ENCODE measurements at places on chromosomes 3 and 15.

DNA sequence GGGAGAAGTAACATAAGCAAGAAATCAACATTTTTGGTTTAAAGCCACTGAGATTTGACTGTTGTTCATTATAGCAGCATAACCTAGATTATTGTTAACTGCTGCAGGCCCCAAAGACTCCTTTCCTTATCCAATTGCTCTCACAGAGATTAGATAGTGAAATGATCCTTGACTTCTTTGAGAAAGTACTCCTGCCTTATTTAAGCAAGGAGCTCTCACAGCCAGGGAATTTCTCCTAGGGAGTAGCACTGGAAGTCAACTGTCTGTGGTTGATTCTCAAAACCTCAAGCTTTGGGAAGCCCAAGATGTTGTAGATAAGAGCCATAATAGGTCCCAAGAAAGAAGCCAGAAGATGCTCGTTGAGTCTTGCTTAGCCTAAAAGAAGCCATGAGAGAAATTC lies 151.8 kb upstream of the TSC22D2 start:
- no peak overlapping the region for H3K4me3 ChIP-seq
- no peaks in the 10 kb centered on the region for H3K36me3 ChIP-seq
- DNase-seq: no peak
- no peak overlapping the region for H3K27ac ChIP-seq
- peaks cover 5% of the 10 kb centered on the region for H3K27me3 ChIP-seq

GRCh38 chr3:169286992-169287391 lies 376.5 kb downstream of the MECOM start:
- H3K27ac ChIP-seq: no peak overlapping the region
- no peaks in the 10 kb centered on the region for H3K27me3 ChIP-seq
- H3K36me3 ChIP-seq: no peaks in the 10 kb centered on the region
- H3K4me3 ChIP-seq: no peak overlapping the region
- no peak for DNase-seq

GRCh38 chr3:139839659-139840058 lies 95.3 kb upstream of the CLSTN2 start:
- no peak overlapping the region for H3K4me3 ChIP-seq
- no peaks in the 10 kb centered on the region for H3K4me1 ChIP-seq
- H3K27ac ChIP-seq: no peak overlapping the region
- no peak for DNase-seq
- H3K36me3 ChIP-seq: no peaks in the 10 kb centered on the region

GRCh38 chr3:5565026-5565425 lies 377.5 kb downstream of the EDEM1 start:
- no peak for DNase-seq
- no peaks in the 10 kb centered on the region for H3K4me1 ChIP-seq
- no peak overlapping the region for H3K4me3 ChIP-seq
- H3K27me3 ChIP-seq: no peaks in the 10 kb centered on the region

GRCh38 chr3:178849199-178849910 lies 222.3 kb downstream of the ZMAT3 start:
- DNase-seq: no peak
- H3K4me1 ChIP-seq: no peaks in the 10 kb centered on the region
- H3K27me3 ChIP-seq: no peaks in the 10 kb centered on the region

DNA sequence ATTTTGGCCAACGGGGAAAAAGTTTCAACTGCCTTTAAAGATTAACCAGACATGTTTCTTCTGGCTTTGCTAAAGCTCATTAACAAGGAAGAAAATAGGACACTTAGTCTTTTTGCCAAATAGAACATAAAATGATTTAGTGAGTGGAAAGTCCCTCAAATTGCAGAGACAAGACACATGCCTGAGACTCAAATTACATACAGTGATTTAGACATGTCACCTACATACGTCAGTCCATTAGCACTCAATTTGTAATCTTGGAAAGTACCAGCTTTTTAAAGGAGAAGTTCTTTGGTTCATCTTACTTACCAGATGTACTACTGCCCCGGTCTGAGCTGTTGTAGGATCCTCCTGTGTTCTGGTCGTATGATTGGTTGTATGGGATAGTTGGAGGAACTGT lies 1134.2 kb downstream of the ROBO1 start:
- DNase-seq: no peak
- no peak overlapping the region for H3K27ac ChIP-seq
- H3K27me3 ChIP-seq: no peaks in the 10 kb centered on the region
- H3K4me3 ChIP-seq: no peak overlapping the region
- H3K36me3 ChIP-seq: no peaks in the 10 kb centered on the region

GRCh38 chr15:98427321-98427720 lies 221.0 kb upstream of the IGF1R start:
- no peaks in the 10 kb centered on the region for H3K36me3 ChIP-seq
- H3K4me3 ChIP-seq: no peak overlapping the region

GRCh38 chr15:25776071-25776746 lies 86.9 kb downstream of the ATP10A start:
- no peaks in the 10 kb centered on the region for H3K4me1 ChIP-seq
- H3K4me3 ChIP-seq: no peak overlapping the region
- no peak overlapping the region for H3K27ac ChIP-seq
- no peak for DNase-seq
- H3K27me3 ChIP-seq: no peaks in the 10 kb centered on the region
- H3K36me3 ChIP-seq: peaks cover 13% of the 10 kb centered on the region

GRCh38 chr3:147393943-147394883 lies 12.1 kb downstream of the ZIC4 start:
- no peaks in the 10 kb centered on the region for H3K4me1 ChIP-seq
- no peak overlapping the region for H3K4me3 ChIP-seq
- no peaks in the 10 kb centered on the region for H3K36me3 ChIP-seq
- H3K27me3 ChIP-seq: peaks cover 7% of the 10 kb centered on the region
- no peak for DNase-seq
- no peak overlapping the region for H3K27ac ChIP-seq

DNA sequence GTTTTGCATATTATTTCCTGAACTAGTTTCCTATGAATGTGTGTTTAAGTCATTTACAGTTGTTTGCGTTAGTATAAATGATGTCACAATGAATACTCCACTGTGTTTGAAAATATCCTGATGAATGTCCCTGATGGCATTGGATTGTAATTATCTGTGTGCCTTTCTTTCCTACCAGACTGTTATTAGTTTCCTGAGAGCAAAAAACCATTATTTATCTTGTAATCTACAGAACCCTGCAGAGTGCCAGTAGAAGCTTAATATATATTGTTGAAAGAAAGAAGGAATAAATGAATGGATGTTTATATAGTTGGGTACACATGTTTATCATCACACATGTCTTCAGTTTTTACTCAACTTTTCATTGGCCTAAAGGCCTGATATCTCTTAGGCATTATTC lies 312.6 kb downstream of the AGBL1 start:
- H3K27ac ChIP-seq: no peak overlapping the region
- H3K4me1 ChIP-seq: no peaks in the 10 kb centered on the region
- H3K27me3 ChIP-seq: no peaks in the 10 kb centered on the region
- no peaks in the 10 kb centered on the region for H3K36me3 ChIP-seq
- no peak overlapping the region for H3K4me3 ChIP-seq

GRCh38 chr15:89197503-89197971 lies 23.8 kb downstream of the RLBP1 start:
- no peak for DNase-seq
- H3K27me3 ChIP-seq: no peaks in the 10 kb centered on the region
- H3K27ac ChIP-seq: no peak overlapping the region
- H3K4me1 ChIP-seq: no peaks in the 10 kb centered on the region

DNA sequence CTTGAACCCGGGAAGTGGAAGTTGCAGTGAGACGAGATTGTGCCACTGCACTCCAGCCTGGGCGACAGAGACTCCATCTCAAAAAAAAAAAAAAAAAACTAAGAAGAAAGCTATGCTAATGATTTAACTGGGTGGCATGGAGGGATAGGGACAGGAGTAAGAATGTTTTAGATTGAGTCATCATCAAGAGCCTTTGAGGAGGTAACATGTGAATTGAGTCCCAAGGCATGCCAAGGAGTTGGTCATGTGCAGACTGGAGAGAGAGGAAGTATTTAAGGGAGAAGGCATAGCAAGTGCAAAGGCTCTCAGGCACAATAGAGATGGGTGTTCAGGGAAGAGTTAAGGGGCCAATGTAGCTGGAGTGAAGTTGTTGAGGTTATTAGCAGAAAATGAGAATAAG lies 9.1 kb downstream of the BNC1 start:
- no peaks in the 10 kb centered on the region for H3K36me3 ChIP-seq
- no peak for DNase-seq
- H3K4me3 ChIP-seq: no peak overlapping the region

- no peaks in the 10 kb centered on the region for H3K27me3 ChIP-seq
- peaks cover 46% of the 10 kb centered on the region for H3K4me1 ChIP-seq
- no peaks in the 10 kb centered on the region for H3K36me3 ChIP-seq
- H3K4me3 ChIP-seq: no peak overlapping the region
- no peak overlapping the region for H3K27ac ChIP-seq
These were observed 43.9 kb downstream of the PPCDC start for GRCh38 chr15:75067123-75067830.

GRCh38 chr3:8757551-8758518 lies 11.6 kb downstream of the OXTR start:
- no peaks in the 10 kb centered on the region for H3K4me1 ChIP-seq
- H3K27me3 ChIP-seq: no peaks in the 10 kb centered on the region
- H3K27ac ChIP-seq: no peak overlapping the region
- no peak for DNase-seq
- no peaks in the 10 kb centered on the region for H3K36me3 ChIP-seq

GRCh38 chr3:171282041-171282440 lies 178.2 kb downstream of the TNIK start:
- H3K27me3 ChIP-seq: no peaks in the 10 kb centered on the region
- H3K4me1 ChIP-seq: peaks cover 81% of the 10 kb centered on the region
- H3K4me3 ChIP-seq: no peak overlapping the region

GRCh38 chr3:174854987-174855386 lies 4.1 kb upstream of the NAALADL2 start:
- DNase-seq: no peak
- H3K4me3 ChIP-seq: no peak overlapping the region
- H3K27ac ChIP-seq: no peak overlapping the region
- H3K4me1 ChIP-seq: no peaks in the 10 kb centered on the region
- H3K27me3 ChIP-seq: no peaks in the 10 kb centered on the region

DNA sequence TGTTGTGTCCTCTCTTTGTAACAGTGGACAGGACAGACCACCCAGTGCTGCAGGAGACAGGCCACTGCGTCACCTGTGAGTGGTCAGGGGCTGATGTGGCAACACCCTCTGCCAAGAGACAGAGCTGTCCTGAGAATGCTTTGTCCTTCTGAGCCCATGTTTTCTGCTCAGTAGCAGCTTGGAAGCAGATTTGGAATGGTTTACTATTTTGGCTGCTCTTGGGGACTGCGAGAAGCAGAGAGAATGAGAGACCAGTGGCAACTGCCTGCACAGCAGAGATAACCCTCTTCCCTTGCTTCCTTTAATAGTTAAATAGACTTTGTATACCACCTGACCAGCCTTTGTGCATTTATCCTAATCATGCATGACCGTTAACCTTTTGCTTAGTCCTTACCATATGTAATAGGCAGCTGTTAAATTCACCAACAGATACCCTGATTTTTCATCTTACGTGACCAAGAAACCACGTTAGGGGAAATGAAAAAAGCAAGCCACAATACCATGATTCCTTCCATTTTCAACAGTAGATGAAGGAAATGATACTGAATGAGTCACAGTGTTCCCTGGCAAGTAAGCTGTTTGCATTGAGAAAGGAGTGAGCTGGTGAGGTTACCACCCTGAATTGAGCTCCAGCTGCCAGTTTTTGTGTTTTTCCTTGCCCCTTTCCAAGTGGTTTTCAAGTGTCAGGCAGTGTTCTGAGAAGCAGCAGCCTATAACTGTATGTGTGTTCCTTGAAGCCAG lies 35.5 kb downstream of the B3GALNT1 start:
- no peak for DNase-seq
- no peak overlapping the region for H3K4me3 ChIP-seq
- H3K4me1 ChIP-seq: no peaks in the 10 kb centered on the region
- no peaks in the 10 kb centered on the region for H3K36me3 ChIP-seq
- H3K27me3 ChIP-seq: no peaks in the 10 kb centered on the region
- no peak overlapping the region for H3K27ac ChIP-seq

DNA sequence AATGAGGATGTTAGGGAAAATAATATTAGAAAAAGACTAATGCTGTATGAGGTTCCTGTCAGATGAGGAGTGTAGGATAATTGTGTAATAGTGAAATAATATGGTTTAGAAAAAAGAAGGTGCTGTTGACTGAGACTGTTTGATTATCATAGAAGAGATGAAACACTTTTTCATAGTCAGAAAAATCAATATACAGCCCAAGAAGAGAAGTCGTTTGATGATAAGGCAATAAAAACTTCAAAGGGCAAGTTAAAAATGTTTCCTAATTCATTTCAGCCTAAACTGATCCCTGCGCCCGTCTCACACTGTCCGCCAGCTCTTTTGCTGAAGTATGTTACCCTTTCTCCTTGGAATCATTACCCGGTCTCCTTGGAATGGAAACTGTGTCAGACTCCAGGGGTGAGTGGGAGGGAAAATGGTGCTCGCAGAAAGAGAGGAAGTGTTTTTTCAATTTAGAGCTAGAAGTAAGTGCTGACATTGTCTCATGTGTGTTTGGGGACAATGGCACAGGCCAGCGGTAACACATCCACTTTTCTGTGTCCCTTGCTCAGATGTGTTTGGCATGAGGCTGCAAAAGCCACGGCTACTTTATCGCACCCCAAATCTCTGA lies 23.6 kb downstream of the DUT start:
- H3K36me3 ChIP-seq: no peaks in the 10 kb centered on the region
- no peaks in the 10 kb centered on the region for H3K27me3 ChIP-seq
- no peak overlapping the region for H3K27ac ChIP-seq
- no peak overlapping the region for H3K4me3 ChIP-seq

- no peaks in the 10 kb centered on the region for H3K36me3 ChIP-seq
- H3K27ac ChIP-seq: no peak overlapping the region
- DNase-seq: no peak
- H3K4me1 ChIP-seq: no peaks in the 10 kb centered on the region
- no peak overlapping the region for H3K4me3 ChIP-seq
These were observed 121.9 kb upstream of the TMC3 start for GRCh38 chr15:81495780-81496467.

GRCh38 chr3:102936511-102937045 lies 501.8 kb downstream of the ZPLD1 start:
- no peak overlapping the region for H3K27ac ChIP-seq
- H3K4me1 ChIP-seq: no peaks in the 10 kb centered on the region
- H3K27me3 ChIP-seq: no peaks in the 10 kb centered on the region
- DNase-seq: no peak
- no peaks in the 10 kb centered on the region for H3K36me3 ChIP-seq
- H3K4me3 ChIP-seq: no peak overlapping the region

DNA sequence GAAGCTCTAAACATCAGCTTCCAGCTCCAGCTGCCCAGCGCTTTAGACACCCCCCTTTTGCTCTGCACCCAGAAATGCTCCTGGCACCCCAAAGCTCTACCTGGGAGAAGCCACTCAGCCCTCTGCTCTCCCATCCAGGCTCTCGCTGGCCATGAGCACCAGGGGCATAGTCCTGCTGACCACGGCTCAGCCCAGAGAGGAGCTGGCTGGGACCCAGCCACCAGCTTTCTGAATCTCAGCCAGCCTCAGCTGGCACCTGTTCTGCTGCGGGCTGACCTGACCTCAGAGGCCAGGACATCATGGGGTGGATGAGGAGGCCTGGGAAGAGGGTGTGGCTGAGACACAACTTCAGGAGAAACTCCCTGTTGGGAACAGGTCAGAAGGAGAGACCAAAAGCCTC lies 8.6 kb downstream of the NTRK3 start:
- no peak for DNase-seq
- H3K4me3 ChIP-seq: no peak overlapping the region
- no peaks in the 10 kb centered on the region for H3K27me3 ChIP-seq
- H3K36me3 ChIP-seq: no peaks in the 10 kb centered on the region
- no peak overlapping the region for H3K27ac ChIP-seq

Data from CD4-positive, alpha-beta memory T cell (primary cell).